ENCODE measurements at places on chromosomes 3 and 15.

DNA sequence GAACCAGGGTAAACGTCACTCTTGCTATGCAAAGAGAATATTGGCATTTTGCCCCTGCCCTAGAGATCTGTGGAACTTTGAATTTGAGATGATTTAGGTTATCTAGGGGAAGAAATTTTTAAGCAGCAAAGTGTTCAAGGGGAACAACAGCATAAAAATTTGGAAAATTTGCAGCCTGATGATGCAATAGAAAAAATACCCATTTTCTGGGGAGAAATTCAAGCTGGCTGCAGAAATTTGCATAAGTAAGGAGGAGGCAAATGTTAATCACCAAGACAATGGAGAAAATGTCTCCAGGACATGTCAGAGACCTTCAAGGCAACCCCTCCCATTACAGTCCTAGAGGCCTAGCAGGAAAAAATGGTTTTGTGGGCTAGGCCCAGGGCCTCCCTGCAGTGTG is 4.4 kb upstream of the RPL32 start:
- no peak for DNase-seq

- no peak for DNase-seq
These were observed 17.4 kb upstream of the TMPRSS7 start for GRCh38 chr3:112017091-112017490.

DNA sequence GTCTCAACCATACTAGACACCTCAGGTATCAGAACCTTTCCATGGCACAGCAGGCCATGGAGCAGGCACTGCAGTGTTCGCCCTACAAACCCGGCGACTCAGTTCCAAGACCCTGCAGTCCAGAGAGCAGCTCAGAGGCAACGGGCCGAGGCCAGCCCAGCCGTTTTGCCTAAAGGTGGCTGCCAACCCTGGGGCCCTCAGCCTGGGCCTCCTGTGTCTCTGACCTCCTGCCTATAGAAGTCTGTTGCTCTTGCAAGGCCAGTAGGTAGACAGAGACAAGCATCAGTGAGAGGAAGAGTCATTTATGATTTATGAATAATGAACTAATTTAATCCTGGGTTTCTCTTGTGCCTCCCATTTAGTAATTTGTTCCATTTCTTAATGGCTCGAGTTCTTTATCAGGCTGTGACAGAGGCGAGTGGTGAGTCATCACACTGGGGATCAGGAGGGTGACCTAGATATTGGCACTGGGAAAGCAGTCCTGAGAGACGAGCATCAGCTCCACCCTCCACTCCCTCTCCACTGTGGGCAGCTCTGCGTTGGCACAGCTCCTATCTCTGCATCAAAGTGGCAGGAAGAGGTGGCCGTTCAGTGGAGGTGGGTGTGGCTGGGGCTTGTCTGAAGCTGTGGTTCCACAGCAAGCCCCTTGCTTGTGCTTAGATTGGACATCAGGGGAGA is 79.8 kb downstream of the ABHD5 start:
- peak; percentile 84 for DNase-seq

DNA sequence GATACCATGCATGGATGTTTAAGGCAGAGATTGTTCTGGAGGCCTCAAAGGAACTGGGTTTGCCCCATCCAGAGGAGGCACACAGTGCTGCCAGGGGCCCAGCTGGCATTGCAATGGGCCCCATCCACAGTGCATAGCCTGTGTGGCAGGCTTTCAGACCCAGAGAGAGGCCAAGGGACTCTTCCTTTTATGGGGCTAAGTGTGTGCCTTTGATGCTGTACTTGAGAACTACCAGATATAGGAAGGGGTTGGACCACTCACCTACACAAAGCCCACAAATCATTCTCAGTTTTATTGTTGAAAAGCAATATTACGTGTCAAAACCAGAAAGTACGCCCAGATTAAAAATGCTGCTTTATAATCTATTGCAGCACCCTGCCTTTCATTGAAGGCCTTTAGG is 134.9 kb downstream of the EPHB1 start:
- DNase-seq: no peak

DNA sequence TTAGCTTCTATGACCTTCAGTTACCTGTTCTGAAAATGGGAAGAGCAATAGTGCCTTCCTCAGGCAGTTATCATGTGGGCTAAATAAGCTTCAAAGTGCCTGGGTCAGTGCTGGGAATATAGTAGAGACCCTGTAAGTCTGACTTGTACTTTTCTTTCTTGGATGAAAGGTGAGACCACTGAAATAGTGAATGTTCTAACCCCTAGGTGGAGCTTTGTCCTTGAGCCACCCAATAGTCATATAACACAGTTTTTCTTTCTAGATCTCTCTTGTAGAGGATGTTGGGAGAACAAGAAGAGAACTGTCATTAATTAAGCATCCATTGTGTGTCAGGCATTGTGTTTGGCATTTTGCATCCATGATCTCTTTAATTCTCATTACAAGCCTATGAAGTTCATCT is 13.0 kb upstream of the BFSP2 start:
- DNase-seq: no peak

All from thyroid gland (tissue), 4 donors.